HT1080 (cell line): ENCODE measurements at places on chromosomes 16 and 17.
A peak's percentile ranks its signal among the peaks of the same experiment; 100 is the strongest.

DNA sequence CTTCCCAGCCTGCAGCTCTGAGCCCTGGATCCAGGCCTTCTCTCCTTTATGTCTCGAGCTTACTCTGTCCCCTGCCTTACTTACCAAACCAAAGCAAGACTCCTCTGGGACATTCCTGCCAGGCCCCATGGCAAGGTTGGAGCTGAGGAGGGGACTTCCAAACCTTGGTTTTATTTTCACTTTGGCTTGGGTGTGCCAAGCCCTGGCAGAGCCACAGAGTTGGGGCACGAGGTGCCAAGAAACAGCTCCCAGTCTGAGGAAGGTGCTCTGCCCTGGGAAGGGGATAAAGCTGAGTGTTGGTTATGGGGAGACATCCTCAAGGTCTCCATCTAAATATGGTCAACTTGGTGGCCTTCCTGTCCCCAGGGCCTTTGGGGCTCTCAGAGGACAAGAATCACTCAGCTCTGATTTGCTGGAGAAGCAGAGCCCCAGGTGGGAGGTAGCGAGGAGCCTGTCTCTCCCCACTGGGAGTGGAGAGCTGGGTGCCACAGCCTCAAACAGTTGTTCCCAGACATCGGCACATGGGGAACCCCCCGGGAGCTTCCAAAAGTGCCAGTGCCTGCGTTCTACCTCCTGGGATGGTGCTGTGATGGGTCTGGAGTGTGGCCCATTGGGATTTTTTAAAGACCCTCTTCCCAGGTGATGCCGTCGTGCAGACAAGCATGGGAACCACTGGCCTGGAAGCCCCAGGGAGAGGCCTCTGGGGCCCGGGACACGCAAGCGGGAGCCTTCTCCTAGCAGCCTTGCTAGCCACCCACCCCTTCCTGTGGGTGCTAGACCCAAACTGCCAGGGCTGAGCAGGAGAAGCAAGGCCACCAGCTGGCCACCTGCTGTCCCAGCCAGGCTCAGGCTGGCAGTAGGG lies 10.3 kb downstream of the NLRC5 start:
- DNase-seq = no peak

DNA sequence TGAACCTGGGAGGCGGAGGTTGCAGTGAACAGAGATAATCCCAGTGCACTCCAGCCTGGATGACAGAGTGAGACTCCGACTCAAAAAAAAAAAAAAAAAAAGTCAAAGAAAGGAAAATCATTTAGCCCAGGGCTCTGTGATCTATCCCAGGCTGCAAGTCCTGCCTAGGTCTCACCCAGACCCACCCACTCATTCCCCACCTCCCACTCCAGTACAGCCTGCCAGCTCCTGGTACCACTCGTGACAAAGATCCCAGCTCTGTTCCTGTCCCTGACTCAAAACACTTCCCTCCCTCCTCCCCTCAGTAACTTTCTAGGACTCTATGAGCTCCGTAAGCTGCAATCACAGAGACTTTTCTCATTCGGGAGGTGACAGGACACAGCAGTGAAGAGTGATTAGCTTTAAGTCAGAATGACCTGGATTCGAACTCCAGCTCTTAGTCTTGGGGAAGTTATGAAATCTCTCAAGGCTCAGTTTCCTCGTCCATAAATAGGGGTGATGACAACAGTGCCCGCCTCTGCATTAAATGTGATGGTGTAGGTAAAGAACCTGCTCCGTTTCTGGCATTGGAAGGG lies 28.0 kb upstream of the MRPS23 start:
- DNase-seq = no peak

DNA sequence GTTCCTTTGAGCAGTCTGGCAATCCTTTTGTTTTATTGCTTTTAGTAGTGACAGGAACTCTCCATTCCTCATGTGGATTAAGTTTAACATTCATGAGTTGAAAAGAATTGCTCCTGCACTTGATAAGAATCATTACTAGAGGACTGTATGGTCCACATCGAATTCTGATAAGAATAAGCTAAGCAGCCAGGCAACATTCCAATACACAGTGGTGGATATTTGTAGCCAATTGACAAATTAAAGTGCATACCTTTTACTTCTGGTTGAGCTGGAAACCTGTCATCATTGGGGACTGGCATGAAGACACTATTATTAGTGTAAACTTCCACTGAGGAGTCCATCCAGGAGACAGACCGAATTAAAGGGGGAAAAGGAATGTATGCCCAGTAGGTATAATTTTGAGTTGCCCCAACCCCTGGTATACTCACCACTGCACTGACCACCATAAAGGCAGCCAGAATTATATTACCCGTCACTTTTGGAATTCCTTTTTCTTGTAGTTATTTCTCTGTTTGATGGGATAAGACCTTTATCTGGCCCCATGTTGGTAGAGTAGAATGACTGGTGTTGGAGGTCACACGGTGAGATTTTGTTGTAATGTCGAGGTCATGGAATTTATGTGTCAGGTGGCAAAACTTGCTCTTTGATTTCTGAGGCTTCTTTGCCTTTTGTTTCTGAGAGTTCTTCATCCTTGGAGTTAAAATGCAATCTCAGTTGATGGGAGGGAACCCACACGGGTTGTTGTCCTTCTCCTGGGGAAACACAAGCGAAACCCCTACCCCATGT lies 72.1 kb upstream of the ARL4D start:
- no peak for DNase-seq

- no peak for DNase-seq
Measured at GRCh38 chr16:80175011-80175410, 365.8 kb upstream of the DYNLRB2 start.

DNA sequence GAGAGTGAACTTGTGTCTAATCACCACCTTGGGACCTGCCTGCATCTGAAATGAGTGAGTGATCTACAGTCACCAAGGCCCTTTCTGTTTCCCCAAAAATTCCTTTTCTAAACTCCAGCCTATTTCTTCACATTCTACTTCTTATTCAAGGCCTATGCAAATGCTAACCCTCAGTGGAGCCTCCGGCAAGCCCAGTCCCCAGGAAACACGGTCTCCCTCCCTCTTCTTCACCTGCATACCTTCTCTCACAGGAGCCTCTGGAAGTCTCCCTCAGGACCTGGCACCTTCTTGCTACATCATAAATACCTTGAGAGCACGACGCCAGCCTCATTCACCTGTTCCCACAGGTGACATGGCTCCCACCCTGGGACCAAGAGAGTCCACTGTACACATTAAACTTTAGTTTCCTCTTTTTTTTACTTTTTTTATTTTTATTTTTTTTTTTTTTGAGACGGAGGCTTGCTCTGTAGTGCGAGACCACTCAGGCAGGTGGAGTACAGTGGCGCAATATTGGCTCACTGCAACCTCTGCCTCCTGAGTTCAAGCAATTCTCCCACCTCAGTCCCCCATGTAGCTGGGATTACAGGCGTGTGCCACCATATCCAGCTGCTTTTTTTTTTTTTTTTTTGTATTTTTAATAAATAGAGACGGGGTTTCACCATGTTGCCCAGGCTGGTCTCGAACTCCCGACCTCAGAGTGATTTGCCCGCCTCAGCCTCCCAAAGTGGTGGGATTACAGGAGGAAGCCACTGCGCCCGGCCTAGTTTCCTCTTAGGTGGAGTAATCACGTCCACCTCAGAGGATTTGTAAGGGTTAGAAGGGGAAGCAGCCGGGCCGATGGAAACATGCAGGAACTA lies 97.3 kb downstream of the ANKRD11 start:
- DNase-seq = no peak

DNA sequence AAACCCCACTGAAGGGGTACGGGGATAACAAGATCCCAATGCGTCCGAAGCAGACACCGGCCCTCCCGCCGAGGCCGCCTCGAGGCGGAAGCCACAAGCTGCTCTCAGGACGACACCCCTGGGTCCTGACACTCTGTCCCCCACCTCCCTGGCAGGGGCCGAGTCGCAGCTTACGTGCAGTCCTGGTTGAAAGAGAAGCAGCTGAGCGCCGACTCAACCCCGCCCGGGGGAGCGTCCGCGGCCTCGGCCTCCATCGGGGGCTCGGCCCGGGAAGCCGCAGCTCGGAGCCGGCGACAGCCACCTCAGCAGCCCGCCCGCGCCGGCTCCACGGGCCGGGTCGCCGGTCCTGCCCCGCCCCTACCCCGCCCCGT lies at the start of gene WIPI1:
TSS of gene WIPI1 (minus strand) at position 329 of the 371 bp plus-strand sequence. CDS start at position 254, 75 bp downstream.
- DNase-seq = peak; percentile 25

- DNase-seq = peak; percentile 69
Measured at GRCh38 chr16:57863434-57864160, 61.3 kb upstream of the KIFC3 start.

DNA sequence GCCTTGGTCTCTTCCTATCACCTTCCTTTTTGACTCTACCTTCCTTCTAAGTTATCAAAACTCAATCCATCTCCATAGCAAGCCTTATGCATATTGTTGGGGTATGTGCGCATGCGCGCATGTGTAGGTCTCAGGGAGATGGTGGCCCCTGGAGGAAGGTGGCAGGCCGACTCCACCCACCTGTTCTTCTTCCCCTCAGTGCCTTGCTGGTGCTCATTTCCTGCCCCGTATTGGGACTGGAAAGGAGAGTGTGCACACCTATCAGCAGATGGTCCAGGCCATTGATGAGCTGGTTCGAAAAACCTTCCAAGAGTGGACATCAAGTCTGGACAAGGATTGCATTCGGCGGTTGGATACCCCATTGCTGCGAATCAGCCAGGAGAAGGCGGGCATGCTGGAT lies 25.2 kb downstream of the DNAH2 start:
- no peak for DNase-seq

GRCh38 chr16:72657164-72657563 lies 390.8 kb downstream of the ZFHX3 start:
- DNase-seq = no peak

GRCh38 chr17:19752216-19753050 lies 4.3 kb upstream of the ALDH3A1 start:
- peak; percentile 7 for DNase-seq

DNA sequence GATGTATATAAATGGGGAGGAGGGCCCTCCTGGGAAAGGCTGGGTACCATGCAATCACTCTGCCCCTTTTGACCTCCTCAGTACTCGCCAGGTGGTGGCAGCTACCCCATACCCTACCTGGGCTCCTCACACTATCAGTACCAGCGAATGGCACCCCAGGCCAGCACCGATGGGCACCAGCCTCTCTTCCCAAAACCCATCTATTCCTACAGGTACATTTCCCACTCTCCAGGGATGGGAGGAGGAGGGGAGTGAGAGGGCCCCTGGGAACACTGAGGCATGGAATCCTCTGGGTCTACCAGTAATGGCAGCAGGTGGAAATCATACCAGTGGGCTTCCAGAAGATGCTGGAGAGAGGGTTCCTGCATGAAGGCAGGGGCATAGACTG lies 22.9 kb downstream of the FOXN1 start:
- no peak for DNase-seq

DNA sequence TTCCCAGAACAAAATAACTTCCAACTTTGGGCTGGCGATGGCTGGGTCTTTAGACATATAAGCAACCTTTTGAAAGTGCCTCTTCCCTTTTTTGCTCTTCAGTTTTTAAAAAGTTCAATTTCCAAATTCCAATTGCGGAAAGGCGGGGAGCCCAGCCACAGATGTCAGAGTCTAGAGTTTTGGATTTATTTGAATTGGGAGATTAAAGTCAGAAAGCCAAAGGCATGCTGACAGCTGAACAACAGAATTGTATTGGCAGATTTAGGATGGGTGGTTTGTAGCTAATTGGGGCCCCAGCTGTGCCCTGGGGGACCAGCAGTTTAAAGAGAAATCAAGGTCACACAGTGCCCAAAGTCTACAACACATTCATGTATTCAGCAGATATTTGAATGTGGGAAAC lies 10.5 kb downstream of the YPEL2 start:
- no peak for DNase-seq

- DNase-seq = peak; percentile 81
Measured at GRCh38 chr16:85114909-85115567, 2.8 kb upstream of the CIBAR2 start.

- no peak for DNase-seq
Measured at GRCh38 chr16:46830417-46830901, 521 bp downstream of the C16orf87 start.

DNA sequence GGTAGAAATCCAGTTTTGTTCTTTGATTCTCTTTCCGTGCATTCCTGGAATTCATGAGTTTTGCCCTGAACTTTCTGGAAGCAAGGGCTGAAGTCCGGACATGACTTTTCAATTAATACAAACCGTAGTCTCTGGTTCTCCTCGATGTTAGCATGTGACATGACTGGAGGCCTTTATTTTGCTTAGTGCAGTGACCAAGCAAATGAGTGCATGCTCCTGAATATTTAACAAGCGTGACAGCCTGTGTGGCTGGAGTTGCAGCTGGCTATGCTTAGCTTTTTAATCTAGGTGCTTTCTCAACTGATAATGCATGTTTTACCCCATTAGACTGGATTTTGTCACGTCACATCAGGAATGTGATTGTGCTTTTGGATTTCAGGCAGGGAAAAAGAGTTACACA lies 302.1 kb downstream of the MAP2K6 start:
- DNase-seq = no peak

- DNase-seq = no peak
Measured at GRCh38 chr17:11458279-11458678, 140.0 kb upstream of the DNAH9 start.

GRCh38 chr17:33056399-33057146 lies 64.9 kb downstream of the SPACA3 start:
- no peak for DNase-seq

DNA sequence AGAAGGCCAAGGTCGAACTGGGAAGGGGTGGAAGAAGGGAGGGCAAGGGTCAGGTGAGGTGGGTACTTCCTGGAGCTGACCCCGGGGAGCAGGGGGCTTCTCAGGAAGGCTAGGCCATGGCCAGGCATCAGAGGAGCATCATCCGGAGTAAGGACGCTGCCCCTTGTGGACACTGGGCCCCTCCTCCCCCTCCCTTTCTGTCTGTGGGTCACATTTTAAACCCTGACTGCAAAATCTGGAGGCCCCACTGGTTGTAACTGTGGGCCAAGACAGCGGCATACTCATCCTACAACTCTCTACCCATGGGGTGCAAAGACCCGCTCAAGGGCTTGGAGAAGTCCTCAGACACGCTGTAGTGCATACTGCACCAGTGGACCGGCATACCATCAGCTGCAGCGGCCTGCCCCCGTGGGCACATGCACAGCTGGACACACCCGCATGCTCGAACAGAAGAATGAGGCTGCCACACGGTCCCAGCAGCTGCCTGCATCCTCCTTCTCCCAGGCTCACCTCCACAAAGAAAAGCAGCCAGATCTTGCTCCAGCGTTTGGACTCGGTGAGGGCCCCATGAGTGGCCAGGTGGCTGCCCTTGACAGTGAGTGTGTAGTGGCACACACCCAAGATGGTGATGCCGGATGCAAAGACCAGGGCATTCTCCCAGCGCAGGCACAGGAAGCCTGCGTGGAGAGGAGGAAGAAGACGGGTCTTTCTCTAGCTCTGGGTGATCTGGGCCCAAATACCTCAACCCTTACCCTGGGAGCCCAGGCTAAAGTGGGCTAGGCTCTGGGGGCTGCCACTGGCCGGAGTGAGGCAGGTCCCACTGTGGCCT lies 1.2 kb downstream of the FADS6 start:
- no peak for DNase-seq

- DNase-seq = no peak
Measured at GRCh38 chr16:21584817-21585216, 14.6 kb upstream of the METTL9 start.
